ENCODE measurements at places on chromosomes 2 and 18.

GRCh38 chr2:135791418-135792190 lies 45.4 kb downstream of the LCT start:
- no peak for ATAC-seq

- ATAC-seq: no peak
Measured at GRCh38 chr2:180101846-180102245, 94.7 kb upstream of the CWC22 start.

DNA sequence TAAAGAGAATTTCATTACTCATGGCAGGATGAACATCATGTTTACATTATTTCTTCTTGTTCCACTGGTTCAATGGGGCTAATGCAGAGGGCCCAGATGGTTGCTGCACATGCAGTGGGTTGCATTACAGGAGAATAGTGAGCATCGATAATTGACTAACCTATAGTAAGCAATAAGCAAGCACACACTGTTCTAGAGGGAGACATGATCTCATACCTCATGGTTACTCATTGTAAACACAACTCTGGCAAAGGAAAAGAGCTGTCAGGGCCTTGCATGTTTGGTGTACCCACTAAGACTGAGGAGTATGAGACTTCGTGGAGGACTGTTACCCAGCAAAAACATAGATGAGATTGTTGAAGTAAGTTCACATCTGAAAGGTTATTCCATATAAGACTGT lies 885.6 kb upstream of the VRK2 start:
- no peak for ATAC-seq

GRCh38 chr2:31176742-31177141 lies 38.5 kb upstream of the GALNT14 start:
- ATAC-seq: no peak

DNA sequence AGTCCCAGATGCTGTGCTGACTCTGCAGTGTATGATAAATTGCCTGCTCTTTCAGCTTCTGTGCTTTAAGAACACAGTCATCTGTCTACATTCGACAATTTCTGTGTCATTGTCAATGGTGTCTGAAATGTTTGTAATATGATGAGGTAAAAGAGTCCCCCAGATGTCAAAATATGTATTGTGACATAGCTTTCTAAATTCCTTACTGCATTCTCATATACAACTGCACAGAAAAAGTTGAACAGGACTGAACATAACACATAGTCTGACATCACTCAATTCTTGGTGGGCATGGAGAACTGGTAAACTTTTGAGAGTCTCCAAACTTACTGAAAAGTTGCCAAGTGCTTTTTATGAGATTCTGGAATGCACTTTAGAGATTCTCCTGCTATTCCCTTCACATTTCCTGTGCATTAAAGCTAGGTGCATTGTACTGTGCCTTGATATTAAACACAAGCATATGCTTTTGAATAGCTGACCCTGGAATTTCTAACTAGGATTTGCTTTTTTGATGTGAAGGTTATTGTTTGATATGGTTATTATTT lies 48.1 kb upstream of the ARHGAP28 start:
- ATAC-seq: no peak

- ATAC-seq: no peak
Measured at GRCh38 chr18:36330435-36331052, 33.0 kb downstream of the FHOD3 start.

- peak; percentile 90 for ATAC-seq
Measured at GRCh38 chr2:201642579-201643215, 606 bp downstream of the TMEM237 start.

DNA sequence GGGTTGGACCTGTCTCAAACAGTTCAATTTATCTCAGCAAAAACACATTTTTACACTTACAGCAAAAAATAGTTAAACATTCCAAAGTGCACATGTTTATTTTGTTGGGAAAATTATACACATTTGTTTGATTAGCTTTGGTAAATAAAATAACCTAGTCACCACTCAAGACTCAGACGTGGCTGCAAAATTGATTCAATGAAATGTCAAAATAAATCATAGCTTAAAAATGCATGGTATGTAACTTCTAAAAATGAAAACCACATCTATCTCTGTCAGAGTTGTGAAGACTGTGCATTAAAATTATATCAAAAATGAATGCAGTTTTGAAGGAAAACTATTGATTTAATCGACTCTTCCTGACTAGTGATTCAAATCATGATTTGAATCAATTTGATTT lies 56.7 kb downstream of the GALNT14 start:
- no peak for ATAC-seq

GRCh38 chr2:40851661-40852060 lies 399.8 kb upstream of the SLC8A1 start:
- ATAC-seq: no peak

DNA sequence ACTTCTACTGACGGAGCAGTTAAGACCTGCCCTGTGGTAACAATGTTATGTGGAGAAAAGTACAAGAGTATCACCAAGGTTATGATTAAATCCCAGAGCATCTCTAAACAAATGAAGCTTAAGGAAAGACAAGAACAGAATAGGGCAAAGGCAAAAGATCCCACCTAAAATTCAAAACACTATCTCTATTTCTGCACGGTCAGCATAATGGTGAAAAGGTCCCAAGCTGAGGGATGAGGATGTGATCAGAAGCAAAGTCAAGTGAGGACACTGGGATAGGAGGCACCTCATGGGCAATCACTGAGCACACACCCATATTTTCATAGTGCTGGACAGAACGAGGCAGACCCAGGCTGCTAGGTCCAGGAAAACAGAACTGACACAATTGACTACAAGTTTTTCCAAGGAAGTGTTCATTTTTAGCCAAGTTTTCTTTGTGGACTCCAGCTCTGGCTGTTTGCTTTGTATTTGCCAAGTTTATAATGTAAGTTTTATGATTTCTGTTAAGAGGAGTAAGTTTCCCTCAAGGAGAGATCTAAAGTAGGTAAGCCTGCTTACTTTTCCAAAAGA lies 77.8 kb downstream of the NCKAP5 start:
- no peak for ATAC-seq

GRCh38 chr2:70994009-70994698 lies 519 bp downstream of the TEX261 start:
- ATAC-seq: peak; percentile 39

DNA sequence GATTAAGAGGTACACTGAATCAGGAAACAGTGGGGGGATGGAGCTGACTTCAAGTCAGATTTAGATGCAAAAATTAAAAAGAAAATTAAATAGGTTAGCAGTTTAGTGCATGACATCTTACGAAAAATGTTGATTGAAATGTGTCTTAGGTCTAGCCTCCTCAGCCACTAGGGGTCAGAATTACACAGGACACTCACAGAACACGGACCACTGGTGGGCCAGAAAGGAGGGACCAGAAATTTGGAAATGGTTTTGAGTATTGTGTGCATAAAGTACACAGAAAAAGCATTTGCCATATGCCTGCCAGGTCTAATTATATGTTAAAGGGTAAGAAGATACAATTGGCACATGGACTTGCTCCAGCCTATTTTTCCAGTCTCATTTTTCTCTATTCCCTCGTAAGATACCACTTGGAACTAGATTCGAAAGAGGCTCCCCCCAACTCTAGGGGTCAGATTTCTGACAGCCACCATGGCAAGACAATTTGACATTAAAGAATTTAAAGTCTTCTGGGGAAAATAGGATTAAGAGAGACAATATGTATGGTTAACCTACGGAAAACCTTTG lies 550.2 kb upstream of the SETBP1 start:
- ATAC-seq: no peak

- no peak for ATAC-seq
Measured at GRCh38 chr18:8982416-8983183, 119.9 kb upstream of the NDUFV2 start.

DNA sequence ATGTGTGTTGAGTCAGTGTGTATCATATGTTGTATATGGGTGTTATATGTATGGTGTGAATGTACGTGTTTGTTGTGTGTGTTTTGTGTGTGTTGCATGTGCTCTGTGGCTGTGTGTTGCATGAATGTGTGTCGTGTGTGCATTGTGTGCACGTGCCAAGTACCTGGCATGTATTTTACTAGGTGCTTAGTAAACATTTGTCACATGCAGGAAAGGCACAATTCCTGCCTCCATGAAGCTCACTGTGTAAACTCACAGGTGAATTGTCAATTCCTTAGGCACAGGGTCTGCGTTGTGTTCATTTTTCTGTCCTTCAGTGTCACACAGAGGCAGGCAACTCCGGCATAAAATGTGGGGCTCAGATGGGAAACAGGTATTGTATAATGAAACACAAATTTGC lies 22.3 kb upstream of the IL1R1 start:
- no peak for ATAC-seq

- no peak for ATAC-seq
Measured at GRCh38 chr2:64491426-64491825, 32.7 kb upstream of the AFTPH start.
